Cerebellum (tissue), 4 donors: ENCODE measurements at places on chromosomes 7 and 10. TPM values are rescaled to one million over a fixed set of nuclear protein-coding genes. Genes with fewer than 3 reads are reported as not detected.

The HHEX gene
- 2.1 TPM for total RNA-seq

The HTR5A gene
- total RNA-seq = 2.1 TPM

The SKIDA1 gene
- 8.8 TPM for total RNA-seq

The TAC1 gene
- total RNA-seq = 15.6 TPM

The ICA1 gene
- 18.3 TPM for total RNA-seq

The SRRM3 gene
- total RNA-seq = 16.3 TPM

The AKR1C8 gene
- 0.45 TPM for total RNA-seq

The TMEM184A gene
- 0.18 TPM for total RNA-seq

The ARHGAP21 gene
- total RNA-seq = 246 TPM

The SNCG gene
- total RNA-seq = 8.9 TPM

The NKX1-2 gene
- 0.54 TPM for total RNA-seq
